ENCODE measurements at places on chromosomes 5 and 9.
A peak's percentile ranks its signal among the peaks of the same experiment; 100 is the strongest.

DNA sequence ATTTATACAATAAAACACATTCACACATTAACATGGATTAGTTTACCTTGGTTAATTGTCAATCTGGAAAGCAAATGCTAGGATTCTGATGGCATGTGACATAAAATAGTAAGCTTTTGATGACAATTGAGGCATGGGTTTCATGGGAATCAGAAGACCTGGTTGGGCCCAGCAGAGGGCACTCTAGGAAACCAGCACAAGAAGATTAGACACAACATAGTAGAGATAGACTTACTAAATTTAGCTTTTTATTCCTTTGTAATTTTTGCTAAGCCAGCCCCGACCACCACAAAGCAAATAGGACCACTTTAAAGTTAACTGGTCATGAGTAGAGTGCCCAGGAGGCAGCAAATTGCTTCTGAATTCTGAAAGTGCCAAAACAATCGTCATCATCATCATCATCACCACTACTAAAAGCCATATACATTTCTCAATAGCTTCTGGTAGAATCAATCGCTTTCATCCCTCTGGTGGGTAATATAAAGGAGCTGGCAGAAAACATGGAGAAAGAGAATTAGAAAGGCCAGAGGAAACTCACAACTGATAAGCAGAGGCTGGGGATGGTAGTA is 163.2 kb downstream of the ARRDC3 start:
- DNase-seq = peak; percentile 1

DNA sequence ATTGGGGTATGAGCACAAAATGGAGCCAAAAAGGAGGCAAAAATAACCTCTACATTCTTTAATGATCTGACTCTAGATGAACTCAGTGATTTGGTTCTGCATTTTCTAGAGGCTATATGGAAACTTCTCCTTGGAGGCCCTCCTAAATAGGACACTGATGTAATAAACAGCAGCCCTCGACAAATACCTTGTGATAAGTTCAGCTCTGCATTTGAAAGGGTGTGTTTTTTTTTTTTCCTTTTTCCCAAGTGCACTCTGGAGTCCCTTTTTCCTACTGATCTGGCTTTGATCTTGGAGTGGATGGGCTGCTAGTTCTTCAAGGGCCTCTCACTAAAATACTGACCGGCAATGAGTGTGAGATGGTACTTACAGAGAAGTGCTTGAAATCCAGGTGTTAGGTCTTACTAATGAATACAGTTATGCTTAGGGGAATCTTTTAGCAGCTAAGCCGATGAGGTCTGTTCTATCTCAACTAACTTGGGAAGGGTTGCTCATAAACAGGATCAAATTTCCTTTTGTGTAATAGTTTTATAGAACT is 161.7 kb downstream of the MAST4 start:
- DNase-seq = no peak

DNA sequence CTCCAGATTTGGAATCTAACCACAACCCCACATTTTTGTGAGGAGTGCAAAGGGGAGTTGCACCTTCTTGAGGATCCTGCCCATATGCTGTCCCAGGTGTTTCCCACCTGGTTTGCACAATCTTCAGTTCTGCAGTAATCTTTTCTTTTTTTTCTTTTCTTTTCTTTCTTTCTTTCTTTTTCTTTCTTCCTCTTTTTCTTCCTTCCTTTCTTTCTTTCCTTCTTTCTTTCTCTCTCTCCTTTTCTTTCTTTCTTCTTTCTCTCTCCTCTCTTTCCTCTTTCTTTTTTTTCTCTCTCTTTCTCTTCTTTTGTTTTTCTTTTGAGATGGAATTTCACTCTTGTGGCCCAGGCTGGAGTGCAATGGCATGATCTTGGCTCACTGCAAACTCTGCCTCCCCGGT is 90.0 kb upstream of the FANCC start:
- DNase-seq = no peak

- no peak for DNase-seq
These were observed 83.1 kb downstream of the MSX2 start for GRCh38 chr5:174807471-174807870.

DNA sequence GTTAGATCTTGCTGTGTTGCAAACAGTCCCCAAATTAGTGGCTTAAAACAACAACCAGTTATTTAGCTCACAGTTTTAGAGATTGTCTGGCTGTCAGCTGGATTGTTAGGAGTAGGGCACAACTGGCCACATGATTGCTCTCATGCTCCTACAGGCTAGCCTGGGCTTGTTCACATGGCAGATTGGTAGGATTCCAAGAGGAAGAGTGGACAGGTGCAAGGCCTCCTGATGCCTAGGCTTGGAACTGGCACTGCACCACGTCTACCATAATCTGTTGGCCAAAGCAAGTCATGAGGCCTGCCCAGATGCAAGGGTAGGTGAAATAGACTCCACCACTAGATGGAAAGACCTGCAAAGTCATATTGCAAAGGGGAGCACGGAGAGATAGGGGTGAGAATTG is 76.4 kb downstream of the ACER2 start:
- DNase-seq = no peak

DNA sequence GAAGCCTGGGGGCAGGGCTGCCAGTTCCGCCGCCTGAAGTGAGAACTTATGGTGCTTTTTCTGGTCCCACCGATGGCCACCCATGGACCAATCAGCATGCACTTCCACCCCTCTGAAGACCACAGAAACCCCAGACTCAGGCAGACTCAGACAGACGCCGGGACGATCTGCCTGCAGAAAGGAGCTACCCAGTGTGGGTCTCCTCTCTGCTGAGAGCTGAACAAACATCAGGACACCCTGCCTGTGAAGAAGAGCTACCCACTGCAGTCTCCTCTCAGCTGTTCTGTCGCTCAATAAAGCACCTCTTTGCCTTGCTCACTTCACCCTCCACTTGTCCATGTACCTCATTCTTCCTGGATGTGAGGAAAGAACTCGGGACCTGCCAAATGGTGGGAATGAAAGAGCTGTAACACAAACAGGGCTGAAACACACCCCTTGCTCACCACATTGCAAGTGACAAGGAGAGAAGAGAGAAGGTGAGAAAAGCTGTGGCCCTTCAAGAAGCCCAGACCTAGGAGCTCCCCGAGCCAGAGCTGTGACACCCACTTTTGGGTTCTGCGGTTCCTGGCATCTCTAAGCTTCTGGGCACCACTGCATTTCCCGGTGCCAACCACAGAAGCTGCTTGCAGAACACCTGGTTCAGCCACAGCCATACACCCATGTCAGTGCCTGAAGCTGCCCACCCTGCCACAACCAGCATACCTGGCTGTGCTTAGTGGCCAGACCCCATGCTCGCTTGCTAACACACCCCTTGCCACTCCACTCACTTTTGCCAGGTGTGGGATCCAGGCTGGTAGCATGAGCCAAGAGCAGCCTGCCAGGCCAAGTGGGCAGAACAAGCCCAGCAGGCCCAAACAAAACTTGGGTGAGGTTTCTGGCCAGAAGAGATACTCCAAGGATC is 114.3 kb upstream of the TSLP start:
- DNase-seq = no peak

DNA sequence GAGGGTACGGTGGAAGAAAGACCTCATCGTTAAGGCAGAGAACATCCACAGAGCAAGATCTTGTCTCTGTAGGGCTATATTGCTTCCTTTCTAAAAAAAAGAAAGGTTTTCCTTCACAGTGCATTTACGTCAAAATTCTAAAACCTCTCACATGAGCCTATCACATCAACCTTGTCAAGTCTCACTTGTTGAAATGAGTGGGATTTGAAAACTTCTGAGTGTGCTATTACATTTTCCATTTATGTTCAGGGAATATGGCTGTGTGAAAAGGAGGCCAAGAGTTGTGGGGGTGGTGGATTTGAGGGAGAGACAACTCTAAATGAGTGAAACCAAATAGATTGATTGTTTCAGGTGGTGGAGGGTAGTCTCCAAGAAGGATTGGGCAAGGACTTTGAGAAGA is 147.1 kb upstream of the MPDZ start:
- DNase-seq = no peak

GRCh38 chr5:172837640-172838039 is 3.6 kb downstream of the ERGIC1 start:
- DNase-seq = peak; percentile 7

GRCh38 chr5:38808666-38809343 is 37.0 kb upstream of the OSMR start:
- no peak for DNase-seq

DNA sequence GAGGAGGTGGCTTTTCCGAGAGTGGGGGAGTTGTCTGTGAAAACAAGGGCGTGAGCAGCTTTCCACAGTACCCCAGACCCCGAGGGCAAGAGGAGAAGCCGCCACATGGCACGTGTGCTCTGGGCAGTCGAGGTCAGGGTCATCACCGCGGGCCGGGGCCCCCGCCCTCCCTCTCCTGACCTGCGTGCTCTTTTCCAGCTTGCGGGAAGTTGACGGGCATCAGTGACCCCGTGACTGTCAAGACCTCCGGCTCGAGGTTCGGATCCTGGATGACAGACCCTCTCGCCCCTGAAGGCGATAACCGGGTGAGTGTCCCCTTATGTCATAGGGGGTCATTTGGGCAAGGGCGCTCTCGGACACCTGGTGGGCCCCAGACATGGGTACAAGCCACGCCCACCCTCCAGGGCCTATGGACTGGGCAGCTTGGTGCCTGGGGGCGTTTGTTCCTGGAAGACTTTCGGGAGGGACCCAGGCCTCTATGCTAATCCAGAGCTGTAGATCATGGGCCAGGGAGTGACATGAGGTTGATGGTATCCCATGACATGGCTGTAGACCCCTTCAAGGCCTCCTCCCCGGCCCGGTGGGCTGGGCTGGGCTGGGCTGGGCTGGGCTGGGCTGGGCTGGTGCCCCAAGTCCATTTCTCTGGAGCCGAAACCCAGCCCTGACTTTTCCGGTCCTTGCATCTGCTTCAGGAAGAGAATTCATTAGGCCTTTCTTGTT is 19.2 kb downstream of the OLFM1 start:
- DNase-seq = no peak

DNA sequence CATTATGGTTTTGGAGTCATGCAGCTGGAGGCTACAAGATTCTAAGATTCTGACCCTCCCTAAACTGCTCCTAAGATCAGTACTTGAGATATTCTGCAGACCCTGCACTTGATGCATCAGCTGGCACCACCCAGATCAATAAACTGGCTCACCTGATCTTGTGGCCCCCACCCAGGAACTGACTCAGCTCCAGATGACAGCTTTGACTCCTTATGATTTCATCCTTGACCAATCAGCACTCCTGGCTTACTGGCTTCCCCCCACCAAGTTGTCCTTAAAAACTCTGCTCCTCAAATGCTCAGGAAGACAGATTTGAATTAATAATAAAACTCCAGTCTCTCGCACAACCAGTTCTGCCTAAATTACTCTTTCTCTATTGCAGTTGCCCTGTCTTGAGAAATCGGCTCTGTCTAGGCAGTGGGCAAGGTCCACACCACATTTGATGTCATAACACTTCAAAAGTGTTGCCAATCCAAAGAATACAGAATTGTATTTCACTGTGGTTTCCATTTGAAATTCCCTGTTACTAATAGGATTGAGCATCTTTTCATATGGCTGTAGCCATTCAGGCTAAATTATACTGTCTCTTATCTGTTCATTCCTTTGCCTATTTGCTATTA is 14.8 kb upstream of the SLC30A5 start:
- no peak for DNase-seq

GRCh38 chr9:100999906-101000544 is 28.5 kb upstream of the PLPPR1 start:
- DNase-seq = no peak

- DNase-seq = no peak
These were observed 416.5 kb downstream of the GABRG2 start for GRCh38 chr5:162484095-162484494.

DNA sequence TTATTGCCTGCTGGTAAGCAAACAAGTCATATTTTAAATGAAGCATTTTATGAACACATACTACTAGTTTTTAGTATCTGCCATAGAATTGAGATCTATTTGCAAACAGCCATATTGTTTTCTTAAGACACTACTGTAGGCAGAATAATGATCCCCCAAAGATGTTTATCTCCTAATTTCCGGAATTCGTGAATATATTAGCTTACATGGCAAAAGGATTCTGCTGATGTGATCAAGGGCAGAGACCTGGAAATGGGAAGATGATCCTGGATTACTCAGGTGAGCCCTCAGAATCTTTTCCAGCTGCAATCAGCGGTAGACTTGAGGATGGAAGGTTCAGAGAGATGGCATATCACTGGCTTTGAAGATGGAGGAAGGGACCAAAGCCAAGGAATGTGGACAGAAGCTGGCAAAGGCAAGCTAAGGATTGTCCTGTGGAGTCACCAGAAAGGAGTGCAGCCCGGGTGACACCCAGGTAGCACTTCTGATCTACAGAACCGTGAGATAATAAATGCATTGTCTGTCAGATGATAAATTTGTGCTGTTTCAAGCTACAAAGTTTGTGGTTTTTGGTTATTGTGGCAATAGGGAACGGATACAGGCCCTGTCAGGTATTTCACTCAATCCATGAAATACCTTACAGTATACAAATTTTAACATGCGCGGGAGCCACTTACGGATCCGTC is 1.0 kb upstream of the ERCC6L2 start:
- no peak for DNase-seq

DNA sequence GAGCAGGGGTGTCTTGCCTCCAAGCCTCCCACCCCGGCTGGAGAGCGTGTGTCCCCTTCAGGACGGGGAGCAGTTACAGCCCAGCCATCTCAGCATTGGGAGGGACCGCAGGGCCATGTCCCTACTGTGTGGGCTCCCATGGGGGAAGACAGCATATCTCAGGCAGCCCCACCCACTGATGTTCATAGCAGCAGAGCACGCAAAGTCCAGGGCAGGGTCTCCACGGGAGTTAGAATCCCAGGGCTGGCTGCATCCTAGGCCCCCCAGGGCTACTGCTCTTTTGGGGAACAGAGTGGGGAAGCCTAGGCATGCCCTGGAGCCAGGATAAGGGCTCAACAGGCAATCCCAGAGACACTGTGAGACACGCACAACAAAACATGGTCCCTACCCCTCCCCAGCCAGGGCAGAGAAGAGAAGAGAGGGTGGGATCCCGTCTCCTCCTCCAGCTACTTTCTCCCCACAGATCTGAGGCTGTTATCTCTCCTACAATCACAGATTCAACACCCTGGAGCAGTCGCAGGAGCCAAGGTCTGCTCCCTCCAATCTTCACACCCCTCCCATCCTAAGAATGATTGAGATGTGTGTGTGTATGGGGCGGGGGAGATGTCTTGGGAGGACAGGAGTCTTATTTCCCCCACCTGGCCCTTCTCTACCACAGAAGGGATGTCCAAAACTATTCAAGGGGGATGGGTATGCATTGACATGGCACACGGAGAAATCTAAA is 3.4 kb downstream of the CNTFR start:
- DNase-seq = no peak

DNA sequence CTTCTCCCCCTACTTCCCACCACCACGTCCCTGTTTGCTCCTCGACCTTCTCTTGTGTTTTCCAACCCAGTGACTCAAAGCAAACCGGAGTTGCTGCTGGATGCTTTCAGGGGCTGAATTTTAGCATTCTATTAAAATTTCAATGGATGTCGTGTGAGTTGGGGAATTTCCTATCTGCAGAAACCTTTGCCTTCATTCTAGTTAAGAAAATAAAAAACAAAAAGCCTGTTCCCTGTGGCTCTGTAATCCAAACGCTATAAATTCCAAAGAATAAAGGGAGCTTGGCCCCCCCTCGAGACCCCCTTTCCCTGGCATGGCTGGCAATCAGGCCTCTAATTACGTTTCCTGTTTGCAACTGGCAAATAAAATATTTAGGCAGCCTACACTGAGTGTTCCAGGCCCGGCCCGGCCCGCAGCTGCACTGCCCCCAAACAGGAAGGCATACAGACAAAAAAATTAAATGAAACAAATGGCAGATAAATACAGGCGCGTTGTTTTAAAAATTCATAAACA is 139.4 kb upstream of the PPP1R26 start:
- no peak for DNase-seq
